BJ (cell line): ENCODE measurements at places on chromosomes 5 and 9. TPM values are rescaled to one million over a fixed set of nuclear protein-coding genes. Genes with fewer than 3 reads are reported as not detected.
A peak's percentile ranks its signal among the peaks of the same experiment; 100 is the strongest.

SUSD3 gene
- 0.98 and 1.9 TPM in 2 replicates for polyA plus RNA-seq

GAPVD1 gene
- 11.6 and 15.8 TPM in 2 replicates for polyA plus RNA-seq

EXOSC2 gene
- polyA plus RNA-seq, result 19.8 and 20.3 TPM in 2 replicates

ADGRV1 gene
- 0.13 and 0.15 TPM in 2 replicates for polyA plus RNA-seq

PCDHGA6 gene
- 3.3 and 4.3 TPM in 2 replicates for polyA plus RNA-seq

DNA sequence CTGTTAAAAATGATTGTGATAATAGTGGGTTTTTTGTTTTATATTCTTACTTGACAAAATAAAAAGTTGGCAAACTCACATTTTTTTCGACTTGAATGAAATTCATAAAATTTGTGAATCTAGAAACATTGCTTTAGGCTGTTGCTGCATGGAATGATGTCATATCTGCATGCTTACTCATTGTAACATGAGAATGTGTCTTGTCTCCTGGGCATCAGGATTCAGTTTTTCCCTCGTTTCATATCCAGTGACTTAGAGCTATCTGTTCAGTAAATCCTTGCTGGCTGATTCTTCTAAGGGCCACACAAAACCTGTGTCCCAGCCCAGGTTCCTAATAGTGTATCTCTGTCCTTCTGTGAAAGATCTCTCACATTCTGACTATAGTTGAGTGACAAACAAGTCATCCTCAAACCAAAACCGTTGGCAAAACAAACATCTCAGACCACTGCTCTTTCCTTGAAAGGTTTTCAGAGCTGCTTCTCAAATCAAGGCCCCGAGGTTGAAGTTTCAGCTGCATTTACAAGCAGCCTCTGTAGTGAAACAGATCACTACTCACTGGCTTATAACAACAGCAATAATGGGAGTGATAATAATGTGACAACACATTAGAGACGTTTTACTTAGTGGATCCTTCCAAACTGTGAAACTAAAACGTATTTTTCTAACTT lies 95.0 kb downstream of the NPR3 start:
- DNase-seq, result peak; percentile 78

- DNase-seq, result no peak
Measured at GRCh38 chr9:136050701-136051452, 44.2 kb downstream of the NACC2 start.

- no peak for DNase-seq
Measured at GRCh38 chr9:125150349-125151245, 7.3 kb upstream of the SCAI start.
